ENCODE measurements at places on chromosomes 3 and 15.
A peak's percentile ranks its signal among the peaks of the same experiment; 100 is the strongest.

- DNase-seq = no peak
These were observed 29.8 kb downstream of the RARB start for GRCh38 chr3:25457671-25458419.

GRCh38 chr3:49699281-49699979 lies 10.1 kb downstream of the RNF123 start:
- peak; percentile 64 for DNase-seq

DNA sequence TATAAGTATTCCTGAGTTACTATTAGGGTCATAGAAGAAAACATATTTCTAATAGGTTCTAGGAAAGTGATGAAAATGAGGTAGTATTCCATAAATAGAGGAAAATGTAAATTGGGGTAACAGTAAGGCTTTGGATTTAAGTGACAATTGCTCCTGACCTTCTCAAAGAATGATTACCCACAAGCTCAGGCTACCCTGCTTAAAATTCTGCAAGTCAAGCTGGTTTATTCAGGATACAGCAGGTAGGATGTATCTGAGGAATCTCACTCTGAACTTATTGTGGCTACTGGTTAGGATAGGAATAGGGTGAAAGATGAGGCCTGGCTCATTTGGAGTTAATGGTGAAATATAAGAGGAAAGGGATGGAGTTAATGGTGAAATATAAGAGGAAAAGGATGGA lies 67.7 kb downstream of the CD200R1L start:
- DNase-seq = no peak

DNA sequence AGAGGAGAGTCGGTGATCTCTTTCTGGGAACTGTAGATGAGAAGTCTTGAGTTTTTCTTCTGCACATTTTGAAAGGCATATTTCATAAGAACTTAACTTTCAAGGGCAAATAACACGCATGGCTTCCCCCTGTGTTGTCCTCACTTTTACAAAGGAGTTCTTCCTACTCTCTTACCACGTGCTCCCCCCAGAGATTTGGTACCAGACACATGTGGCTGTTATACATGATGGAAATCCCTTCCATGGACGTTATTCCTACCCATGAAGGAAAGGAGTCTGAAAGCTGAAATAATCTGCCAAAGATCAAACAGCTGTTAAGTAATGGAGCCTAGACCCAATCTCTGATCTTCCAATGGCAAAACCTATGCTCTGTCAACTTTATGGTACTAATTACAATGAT lies 4.4 kb downstream of the IL5RA start:
- no peak for DNase-seq

GRCh38 chr15:28099555-28100140 lies 533 bp upstream of the OCA2 start:
- DNase-seq = no peak

GRCh38 chr15:50295966-50296365 lies 30.4 kb upstream of the HDC start:
- no peak for DNase-seq

DNA sequence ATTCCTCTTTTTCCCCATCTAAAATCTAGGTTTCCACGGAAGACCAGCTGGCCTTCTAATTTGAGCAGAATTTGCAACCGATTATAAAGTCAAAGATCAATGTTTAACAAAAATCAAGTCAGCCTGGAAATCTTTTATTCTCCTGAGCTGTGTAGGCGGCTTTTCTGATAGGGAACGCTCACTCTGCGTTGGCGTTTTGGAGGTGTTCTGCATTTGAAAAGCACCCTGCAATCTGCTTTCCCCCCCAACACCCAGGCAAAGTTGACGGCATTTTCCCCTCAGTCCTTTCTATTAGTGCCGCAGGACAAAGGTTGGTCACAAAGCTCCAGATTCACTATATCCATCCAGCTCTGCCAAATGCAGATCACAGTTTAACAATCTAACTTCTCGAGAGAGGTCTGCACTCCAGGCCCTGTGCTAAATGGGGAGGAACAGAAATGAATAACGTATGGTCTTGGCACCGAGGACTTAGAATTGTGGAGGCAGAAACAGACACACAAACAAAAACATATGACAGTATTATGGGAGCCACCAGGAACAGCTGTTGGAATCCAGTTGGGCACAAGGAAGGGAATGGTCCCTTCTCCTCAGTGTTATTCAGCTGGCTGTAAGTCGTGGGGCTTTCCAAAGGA lies 50.4 kb upstream of the LARS2 start:
- DNase-seq = peak; percentile 44

DNA sequence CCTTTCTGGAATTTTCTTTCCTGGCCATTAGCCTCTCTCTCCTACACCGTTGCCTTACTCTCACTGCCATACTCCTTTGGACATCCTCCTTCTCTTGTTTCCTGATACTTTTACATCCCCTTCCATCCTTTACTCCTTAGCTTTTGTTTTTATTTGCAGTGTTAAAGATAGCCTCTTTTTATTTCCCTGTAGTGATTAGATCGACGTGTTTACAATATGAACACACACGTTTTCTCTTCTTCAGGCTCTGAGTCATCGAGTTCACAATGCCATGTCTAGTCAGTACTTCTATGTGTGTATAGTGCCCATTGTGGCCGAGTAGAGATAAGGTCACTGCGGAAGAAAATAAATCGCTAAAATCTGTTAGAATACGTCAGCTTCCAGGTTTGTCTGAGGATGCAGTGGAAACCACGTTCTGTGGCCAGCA lies 208.5 kb downstream of the LPP start:
- DNase-seq = peak; percentile 84

DNA sequence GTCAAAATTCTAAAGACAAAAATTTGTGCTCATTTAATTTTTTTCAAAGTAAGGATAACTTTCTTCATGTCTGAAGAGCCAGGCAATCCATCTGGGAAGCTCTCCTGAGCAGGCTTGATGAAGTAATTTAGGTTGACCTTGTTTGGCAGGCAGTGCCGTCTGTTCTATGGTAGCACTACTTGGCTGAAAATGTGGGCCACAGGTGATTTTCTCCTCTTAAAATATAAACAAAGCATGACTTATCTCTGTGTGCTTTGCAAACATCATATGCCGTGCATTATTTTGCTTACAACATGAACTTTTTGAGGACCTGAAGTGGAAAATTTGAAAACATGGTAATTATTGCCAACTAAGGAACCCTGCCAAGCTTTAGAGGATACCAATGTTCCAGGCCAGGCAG lies 143.2 kb downstream of the RAP2B start:
- DNase-seq = no peak

DNA sequence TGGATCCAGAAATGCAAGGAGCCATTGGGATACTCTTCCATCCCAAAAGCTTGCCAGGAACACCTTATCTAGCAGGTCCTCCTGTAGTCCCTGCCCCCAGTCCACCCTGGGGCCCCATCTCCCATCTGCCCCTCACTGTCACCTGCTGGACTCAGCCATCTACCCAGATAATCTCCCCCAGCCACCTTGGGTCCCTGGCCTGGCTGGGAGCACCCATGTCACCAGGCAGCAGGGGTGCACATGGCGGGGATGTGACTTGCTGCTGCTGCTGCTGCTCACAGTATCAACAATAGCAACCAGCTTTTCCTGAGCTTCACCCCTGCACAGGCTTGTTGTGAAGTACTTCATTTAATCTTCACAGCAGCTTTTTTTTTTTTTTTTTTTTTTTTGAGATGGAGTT lies 12.6 kb downstream of the PTH1R start:
- no peak for DNase-seq

GRCh38 chr3:15997274-15997943 lies 177.1 kb upstream of the GALNT15 start:
- no peak for DNase-seq

DNA sequence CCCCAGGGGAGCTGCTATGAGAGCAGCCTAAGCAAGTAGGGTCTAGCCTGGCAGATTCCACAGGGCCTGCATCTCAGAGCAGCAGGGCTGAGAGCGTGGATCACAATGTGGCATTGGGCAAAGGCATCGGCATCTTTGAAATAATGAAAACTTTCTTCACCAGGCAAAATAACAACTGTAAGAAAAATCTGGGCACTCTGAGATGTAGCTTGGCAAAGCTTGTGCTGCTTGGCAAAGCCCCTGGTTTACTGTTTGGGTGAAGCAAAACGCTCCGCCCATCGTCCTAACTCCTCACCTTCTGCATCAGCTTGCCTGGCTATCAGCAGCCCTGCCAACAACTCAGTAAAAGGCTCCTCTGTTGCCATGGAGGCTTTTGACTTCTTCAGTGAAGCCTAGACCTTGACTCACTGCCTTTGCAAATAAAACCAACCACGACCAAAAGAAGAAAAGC lies 212.8 kb upstream of the EIF1B start:
- DNase-seq = peak; percentile 40

- DNase-seq = peak; percentile 76
These were observed 48.7 kb upstream of the IREB2 start for GRCh38 chr15:78389322-78389721.

GRCh38 chr15:59972241-59972640 lies 31.9 kb upstream of the FOXB1 start:
- no peak for DNase-seq

DNA sequence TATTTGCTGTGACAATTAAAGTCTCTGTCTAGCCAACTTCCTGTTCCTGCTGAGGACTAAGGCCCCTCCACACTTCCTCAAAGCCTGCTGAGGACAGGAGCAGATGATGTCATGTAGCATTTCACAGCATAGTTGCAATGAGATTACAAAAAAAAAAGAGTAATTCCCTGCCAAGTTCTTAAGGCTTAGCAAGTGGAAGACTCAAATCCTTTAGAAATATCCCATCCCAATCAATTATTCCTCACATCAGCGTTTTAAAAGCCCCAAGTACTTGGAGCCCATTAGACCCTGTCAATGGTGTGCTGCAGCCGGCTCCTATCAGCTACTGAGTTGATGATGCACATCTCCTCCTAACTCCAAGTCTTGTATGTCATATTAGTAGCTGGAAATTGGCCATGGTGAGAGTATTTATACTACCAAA lies 51.7 kb downstream of the TRANK1 start:
- DNase-seq = peak; percentile 80

DNA sequence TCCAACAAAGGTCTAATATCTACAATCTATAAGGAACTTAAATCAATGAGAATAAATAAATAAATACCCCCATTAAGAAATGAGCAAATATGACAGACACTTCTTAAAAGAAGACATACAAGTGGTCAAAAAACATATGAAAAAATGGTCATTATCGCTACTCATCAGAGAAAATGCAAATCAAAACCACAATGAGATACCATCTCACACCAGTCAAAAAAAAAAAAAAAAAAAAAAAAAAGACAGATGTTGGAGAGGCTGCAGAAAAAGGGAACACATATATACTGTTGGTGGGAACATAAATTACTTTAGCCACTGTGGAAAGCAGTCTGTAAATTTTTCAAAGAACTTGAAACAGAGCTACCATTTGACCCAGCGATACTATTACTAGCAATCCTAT lies 31.6 kb upstream of the OR5H6 start:
- DNase-seq = no peak

DNA sequence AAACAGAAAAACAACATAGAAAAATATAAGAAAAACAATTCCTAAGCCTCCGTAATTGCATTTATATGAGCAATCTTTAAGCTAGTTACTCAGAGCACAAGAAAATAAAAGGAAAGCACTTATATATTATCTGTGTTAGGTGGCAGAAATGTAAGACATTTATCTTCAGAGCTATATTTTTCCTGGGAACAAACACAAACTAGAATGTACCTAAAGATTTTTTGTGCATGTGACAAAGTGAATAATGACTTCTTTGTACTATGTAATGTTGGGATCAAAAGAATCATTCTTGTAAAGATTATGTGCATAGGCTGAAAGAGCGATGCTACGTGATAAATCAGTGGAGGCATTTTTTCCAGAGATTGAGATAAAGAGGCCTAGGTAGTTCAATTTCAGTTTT lies 111.3 kb upstream of the GMNC start:
- DNase-seq = no peak

DNA sequence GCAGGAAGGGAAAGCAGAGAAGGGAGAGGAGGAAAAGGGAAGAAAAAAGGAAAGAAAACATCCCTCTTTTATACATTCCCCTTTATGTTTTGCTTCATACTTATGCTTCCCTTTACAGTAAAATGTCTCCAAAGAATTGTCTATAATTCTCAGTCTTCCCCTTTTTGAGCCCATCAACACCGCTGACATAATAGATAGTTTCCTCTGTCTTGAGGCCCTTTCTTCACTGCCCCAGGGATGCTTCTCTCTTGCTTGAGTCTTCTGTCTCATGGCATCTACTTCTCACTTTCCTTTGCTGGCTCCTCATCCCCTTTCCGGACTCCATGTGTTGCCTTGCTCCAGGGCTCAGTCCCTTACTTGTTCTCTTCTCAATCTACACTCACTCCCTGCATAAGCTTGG lies 99.7 kb upstream of the DAZL start:
- DNase-seq = no peak

GRCh38 chr3:179801856-179802255 lies 149.0 kb downstream of the USP13 start:
- peak; percentile 8 for DNase-seq

DNA sequence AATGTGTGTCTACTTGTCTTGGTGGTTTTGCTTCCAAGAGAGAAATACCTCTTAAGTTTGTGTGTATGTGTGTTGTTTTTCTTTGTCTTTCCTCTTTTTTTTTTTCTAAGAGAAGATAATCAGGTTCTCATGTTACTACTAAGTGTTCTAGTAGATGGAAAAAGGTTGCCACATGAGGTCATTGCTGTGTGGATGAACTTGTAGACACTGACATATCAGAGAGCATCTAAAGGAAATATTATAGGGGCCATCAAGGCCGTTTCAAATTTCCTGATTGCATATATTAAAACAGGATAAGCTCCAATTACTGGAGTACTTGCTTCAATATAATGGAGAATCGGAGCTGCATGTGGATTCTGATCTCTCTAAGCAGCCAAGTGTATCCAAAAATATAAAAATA lies 747.5 kb downstream of the NR2F2 start:
- no peak for DNase-seq

DNA sequence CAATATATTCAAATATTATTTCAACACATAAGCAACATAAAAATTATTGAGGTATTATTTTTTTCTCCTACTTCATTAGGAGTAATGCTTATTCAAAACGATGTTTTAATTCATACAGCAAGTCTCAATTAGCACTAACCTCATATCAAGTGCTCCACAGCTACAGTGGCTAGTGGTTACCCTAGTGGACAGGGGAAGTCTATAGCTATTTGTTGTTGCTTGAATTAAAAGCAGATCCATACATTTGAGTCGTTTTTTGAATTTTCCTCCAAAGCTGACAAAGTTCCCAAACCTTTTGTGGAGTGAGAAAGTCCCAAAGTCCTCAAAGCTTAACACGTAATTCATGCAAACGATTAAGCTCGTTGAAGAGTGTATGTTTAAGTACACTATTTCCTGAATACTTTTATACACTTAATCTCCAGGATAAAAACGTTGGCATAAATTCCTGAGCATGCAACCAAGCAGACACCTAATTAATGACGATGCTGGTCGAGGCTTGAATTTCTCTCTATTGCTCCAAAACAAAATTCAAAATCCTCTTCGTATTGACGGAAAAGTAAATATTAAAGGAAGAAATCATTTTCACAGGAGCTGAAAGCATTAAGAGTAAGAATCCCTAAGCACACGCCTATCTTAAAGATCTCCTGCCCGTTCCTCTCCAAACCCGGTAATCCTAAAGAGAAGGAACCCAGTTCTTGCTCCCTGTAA lies 985 bp downstream of the VPS13C start:
- DNase-seq = peak; percentile 4
